ENCODE measurements at places on chromosomes 6 and 20.

DNA sequence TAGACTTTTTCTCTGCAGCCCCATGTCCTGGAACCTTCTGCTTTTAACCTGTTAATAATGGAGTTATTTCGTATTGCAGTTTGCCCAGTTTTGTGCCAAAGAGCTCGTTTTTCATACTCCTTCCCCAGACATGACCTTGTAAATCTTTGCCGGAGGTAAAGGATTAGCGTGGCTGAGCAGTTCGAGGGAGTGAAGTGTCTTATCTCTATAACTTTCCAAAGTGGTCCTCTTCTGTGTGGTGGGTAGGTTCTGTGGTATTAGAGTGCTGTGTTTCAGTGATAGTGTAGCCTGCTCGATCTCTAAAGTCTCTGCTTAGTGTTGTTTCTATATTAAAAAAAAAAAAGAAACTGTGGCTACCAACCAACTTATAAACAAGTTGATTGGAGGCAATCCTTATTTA lies 67.5 kb downstream of the FARS2 start:
- DNase-seq, result no peak

DNA sequence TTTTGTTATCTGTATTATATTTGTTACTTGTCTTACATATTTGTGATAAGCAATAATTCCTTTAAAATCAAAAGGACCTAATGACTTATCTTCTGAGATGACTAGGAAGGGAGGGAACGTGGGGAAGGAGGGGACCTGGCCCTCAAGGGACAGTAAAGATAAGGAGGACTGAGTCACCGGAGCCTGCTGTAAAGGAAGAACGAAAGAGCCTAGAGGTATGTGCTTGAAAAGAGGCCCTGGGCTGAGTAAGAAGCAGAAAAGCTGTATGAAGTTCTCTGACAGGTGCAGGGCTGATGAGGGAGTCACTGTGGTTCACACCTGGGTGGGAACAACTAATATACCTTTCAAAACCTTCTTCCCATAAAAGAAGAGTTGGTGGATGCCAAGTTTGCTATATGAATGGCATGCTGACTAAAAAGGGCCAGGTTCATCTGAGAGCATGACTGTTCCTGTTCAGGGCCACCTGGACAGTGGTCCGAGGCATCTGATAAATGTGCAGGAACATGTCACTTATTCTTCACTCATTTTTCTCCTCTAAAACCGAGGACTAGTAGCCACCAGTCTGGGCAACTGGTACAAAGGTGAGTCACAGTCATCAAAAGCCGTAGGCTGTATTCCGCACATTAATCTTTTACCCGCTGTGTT lies 111.3 kb downstream of the TNFAIP3 start:
- peak; percentile 25 for DNase-seq

GRCh38 chr6:87151471-87151780 lies 3.9 kb upstream of the ZNF292 start:
- DNase-seq, result no peak

GRCh38 chr6:79536585-79536953 lies 661 bp downstream of the LCA5 start:
- DNase-seq, result no peak

DNA sequence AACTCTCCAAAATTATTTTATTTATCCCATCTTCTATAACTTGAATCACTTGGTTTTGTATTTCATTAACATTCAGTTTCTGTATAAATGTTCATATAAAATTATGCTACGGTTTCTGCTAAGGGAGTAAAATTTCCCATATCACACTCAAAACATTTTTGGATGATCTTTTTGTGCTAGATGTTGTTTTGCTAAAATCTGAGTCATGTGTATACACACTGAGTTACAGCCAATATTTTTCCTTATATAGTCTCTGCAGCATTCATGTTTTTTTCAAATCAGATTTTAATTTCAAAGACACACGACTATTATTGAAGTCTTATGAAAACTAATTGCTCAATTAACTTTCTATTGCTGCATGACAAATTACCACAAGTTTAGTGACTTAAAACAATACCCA lies 54.3 kb upstream of the SLC2A12 start:
- no peak for DNase-seq

- DNase-seq, result no peak
These were observed 82.7 kb downstream of the PSMG4 start for GRCh38 chr6:3341467-3341866.

- no peak for DNase-seq
These were observed 87.4 kb downstream of the NOL4L start for GRCh38 chr20:32497589-32498224.

DNA sequence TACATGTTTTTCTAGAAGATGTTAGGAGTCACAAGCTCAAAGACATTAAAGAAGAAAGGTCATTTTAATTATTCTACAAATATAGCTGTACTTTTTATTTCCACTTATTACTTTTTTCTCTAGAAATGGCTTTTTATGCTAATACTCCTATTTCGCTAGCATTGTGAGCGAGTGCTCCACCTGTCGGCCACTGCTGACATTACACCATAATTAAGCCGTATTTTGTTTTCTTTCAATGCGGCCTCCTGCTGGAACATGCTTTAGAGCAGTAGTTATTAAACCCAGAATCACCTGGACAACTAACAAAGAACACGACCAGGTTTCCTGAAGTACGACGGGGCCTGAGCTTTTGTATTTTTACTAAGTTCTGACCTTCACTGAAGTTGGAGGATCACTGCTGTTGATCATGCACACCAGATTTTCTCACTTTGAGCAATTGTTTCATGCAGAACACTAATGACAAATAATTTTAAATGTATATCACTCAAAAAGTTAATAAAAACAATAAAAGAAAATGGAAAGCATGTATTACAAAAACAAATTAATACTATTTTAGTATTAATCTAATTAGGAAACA lies 74.1 kb upstream of the PAK5 start:
- peak; percentile 5 for DNase-seq

DNA sequence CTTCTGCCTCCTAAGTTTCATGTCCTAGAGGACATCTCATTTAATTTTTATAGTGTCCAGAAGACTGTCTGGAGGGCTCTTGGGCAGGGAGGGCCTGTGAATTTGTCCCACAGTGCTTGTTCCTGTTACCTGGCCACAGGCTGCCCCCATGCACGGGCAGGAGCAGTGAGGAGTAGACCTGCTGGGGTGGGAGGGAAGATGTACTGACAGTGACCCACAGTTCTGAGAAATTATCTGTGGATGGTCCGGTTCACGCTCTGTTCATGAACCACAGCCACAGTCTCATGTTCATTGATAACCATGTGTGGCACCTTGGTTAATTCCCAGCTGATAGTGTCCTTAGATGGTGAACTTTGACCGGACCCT lies 18.8 kb upstream of the ZNF831 start:
- DNase-seq, result no peak

DNA sequence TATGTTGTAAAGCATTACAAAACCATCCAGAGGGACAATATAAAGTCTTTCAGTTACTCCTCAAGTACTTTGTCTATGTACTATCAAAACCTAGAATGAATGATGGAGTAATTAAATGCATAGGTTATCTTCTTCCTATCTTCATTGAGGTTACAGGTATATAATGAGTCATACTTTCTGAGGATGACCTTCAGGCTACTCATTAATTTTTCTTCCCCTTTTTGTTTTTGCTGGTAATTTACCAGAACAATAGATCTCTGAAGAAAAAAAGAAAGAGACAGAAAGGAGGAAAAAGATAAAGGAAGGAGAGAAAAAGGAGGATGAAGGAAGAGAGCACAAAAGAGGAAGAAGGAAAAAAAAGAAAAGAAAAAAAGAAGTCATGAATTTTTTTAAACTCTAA lies 398.4 kb downstream of the TBC1D32 start:
- no peak for DNase-seq

DNA sequence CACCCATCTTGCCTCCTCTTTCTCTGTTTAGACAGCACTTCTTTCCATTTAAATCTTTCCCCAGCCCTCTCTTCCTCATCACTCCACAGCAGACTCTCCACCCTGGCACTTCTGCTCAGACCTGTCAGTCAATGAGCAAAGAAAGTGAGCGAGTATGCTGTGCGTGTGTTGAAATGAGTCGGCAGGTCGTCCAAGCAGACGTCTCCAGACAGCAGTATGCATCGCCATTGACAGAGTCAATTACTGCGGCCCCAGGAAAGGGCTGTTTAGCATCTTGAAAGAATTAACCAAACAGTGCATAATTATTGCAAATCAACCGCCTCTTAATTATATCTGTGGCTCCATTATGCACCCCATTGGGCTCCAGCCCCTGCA lies 54.8 kb upstream of the KCNG1 start:
- DNase-seq, result no peak

- no peak for DNase-seq
These were observed 2.9 kb downstream of the GSS start for GRCh38 chr20:34952671-34953070.

GRCh38 chr6:34052071-34052825 lies 93.6 kb downstream of the GRM4 start:
- DNase-seq, result no peak

DNA sequence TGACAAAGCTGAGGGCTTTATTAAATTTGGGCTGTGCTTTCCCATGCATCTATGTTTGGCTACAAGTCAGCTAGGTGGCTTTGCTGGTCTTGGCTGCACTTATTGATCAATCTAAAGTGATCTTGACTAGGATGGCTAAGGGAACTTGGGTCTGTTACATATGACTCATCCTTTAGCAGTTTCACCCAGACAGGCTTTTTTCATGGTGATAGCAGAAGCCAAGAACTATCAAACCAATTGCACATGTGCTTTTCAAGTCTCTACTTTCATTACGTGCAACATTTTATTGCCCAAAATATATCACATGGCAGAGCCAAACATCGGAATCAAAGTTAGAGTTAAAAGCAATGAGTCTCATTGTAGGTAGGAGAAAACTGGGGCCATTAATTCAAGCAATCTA lies 626.3 kb downstream of the TENT5A start:
- DNase-seq, result no peak
